ENCODE measurements at places on chromosomes 1 and 21.

DNA sequence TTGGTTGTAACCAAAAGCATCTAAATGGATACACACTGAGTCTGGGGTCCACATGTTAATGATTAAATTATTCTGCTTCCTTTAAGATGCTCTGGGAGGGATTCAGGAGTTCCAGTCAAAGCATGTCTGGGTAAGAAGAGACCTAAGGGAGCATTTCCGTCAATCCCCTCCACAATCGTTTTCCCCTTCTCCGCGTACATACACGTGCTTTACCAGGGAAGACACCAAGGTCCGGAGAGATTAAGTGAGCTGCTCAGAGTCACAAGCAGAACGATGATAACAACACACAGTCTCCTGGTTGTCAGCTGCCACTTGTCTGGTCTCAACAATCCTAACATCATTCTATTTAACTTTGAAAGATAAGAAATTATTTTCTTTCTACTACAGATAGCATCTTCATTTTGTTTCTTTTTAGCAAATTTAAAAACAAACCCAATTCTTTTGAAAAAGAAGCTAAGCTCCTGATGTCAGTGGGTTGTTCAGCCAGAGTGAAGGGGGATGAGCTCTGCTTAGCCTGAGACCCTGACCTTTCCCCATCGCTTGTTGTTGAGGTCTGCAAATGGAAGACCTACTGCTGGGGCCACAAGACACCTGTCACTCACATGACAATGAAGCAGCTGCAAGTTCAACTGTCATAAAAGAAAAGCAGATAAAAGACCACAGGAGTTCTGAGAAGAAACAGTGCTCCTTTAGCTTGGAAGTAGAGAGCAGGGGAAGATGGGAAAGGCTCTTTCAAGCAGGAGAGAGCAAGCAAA, 4.5 kb downstream of the PAFAH2 start:
- peak; percentile 36 for DNase-seq

DNA sequence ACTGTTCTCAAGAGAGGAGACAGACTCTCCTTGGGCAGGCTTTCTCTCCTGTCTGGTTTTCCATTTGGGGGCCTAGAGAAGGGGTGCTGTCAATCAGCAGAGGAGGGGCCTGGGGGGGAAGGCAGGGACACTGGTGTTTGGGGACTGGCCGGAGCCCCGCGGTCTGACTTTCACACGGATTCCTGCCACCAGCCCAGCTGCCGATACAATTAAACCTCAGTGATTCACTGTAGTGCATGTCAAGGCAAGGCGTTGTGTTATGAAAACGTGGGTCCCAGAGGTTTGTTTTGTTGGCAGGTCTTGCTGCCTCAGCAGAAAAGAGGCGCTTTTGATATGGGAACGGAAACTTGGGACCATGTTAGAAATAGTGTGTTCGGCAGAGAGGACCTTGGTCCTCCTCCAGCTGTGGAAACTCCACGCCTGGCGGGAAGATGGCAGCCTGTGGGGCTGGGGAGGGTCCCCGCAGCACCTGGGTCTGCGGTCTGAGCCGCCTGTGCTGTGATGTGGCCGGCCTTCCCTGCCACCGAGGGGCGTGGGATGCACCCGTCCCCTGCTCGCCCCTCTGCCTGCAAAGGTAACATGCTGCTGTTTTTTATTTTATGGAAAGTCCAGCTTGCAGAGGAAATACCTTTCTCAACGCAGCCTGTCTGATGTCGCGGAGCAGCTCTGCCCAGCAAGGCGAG, 47.6 kb downstream of the SPSB1 start:
- DNase-seq = no peak

- DNase-seq = peak; percentile 42
Observed at GRCh38 chr1:181676269-181676668, 193.0 kb downstream of the CACNA1E start.

GRCh38 chr1:202622388-202622787, 87.9 kb downstream of the SYT2 start:
- no peak for DNase-seq

DNA sequence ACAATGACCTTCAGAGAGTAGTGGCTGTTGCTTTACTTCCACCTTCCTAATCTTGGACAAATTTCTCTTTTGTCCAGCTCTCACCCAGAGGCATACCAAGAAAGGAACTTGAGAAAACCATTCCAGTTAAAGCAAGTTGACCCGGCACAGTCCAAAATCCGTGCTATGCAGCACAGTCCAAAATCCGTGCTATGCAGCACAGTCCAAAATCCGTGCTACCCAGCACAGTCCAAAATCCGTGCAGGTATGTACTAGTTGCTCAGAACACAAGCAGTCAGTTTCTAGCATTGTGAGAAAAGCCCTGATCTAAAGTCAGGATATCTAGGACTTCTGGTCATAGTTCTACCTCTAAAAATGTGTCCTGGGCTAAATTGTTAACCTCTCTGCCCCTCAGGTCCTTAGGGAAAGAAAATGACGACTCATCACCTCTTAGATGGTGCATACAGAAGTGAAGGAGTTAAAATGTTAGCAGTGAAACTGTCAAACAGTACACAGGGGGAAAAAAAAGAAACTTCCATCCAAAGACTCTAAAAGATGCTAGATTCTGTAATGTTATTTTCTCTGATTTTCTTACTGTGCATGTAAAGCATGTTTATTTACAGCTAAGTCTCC, 40.3 kb upstream of the ENAH start:
- DNase-seq = peak; percentile 37

DNA sequence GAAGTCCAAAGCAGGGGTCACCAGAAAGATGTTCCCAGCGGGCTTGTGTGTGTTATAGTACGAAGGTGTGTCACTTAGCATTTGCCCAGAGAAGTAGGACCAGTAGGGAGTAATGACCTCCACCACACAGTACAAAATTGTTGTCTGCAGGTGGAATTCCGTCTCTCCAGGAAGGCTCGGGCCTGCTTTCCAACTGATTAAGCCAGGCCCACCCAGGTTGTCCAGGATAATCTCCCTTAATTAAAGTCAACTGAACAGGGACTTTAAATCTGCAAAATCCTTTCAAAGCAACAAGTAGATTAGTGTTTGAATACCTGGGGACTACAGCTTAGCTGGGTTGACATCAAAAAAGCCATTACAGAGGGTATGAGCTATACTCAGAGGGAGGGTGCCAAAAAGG, 131.3 kb downstream of the BACH1 start:
- DNase-seq = no peak

GRCh38 chr1:42973799-42974198, 15.1 kb upstream of the SLC2A1 start:
- no peak for DNase-seq

GRCh38 chr1:212514056-212514614, 81.4 kb downstream of the NENF start:
- DNase-seq = peak; percentile 91

GRCh38 chr1:86194491-86195034, 38.0 kb upstream of the COL24A1 start:
- no peak for DNase-seq

DNA sequence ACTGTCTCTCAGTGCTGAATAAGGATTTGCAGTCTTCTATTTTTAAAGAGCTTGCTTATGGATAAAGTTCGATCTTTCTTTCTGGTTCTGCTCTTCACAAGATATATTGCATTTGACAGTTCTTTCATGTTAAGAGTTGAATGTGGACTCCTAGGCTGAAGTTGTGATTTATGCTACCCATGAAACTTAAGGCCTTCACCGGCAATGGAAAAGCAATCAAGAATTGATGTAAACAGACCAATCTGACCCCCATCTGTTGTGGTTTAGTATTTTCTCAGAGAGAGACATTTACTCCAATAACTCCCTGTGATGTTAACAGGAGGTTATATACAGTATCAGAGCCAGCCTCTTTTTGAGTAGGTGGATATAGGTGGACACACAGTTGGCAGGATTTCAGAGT, 165.8 kb downstream of the PAPPA2 start:
- no peak for DNase-seq

DNA sequence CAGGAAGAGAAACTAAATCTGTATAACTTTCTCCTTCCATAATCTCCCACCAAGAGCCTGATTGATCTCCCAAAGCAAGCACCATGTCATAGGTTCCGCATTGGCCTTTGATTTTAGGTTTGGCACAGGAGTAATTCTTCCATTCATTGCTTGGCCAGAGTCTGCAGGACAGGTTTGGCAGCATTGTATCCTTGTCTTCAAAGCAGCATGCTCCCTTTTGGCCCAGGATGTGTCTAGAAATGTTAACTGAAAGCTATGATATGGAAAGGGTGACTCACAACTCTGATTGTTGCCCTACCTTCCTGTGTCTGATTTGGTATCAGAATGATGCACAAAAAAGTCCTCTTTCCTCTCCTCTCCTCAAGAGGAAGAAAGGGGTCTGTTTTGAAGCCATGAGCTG, 824.3 kb upstream of the PRMT6 start:
- DNase-seq = no peak

- DNase-seq = peak; percentile 63
Observed at GRCh38 chr1:17405898-17406759, 33.3 kb downstream of the RCC2 start.

GRCh38 chr1:199936441-199936840, 91.1 kb upstream of the NR5A2 start:
- no peak for DNase-seq

DNA sequence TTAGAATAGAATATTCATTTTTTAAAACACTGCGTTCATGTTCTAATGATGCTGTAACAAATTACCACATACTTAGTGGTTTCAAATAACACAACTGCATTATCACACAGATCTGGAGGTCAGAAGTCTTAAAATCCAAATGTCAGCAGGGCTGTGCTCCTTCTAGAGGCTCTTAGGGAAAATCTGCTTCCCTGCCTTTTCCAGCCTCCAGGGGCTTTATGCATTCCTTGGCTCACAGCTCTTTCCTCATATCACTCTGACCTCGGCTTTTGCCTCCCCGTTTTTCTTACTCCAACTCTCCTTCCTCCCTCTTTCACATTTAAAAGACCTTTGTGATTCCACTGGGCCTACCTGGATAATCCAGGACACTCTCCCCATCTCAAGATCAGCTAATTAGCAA, 18.6 kb upstream of the FMN2 start:
- no peak for DNase-seq

DNA sequence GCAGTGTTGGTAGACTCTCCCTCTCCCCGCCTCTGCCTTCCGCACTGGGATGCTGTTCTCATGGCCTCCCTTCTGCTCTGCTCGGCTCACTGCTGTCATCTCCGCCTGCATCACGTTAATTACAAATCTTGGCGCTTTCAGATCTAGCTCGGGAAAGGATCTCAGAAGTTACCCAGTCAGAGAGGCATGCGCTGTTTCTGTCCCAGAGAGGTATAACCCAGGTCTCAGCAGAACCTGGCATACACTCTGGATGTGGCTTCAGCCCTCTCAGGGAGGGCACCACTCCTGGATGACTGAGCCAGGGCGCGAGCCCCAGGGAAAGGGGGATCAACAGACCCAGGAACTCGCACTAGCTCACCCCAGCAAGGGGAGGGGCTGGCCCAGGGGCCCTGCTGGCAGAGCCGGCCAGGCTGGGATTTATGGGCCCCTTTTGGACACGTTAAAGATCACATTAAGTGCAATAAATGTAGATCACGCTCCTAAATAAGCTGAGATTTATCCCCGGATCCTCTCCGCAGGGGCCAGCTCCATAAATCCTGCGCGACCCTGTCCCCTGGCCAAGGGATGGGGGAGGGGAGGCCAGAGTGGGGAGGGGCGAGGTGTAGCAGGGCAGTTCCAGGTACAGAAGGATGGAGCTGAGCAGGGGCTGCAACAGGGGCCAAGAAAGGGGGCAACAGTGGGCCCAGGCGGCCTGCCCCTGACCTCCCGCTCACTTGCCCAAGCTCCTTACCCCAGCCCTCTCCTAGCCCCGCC, 101.3 kb upstream of the ZBTB40 start:
- DNase-seq = no peak

GRCh38 chr1:159092036-159092760, 15.6 kb upstream of the AIM2 start:
- no peak for DNase-seq

- no peak for DNase-seq
Observed at GRCh38 chr1:179318491-179318890, 24.9 kb downstream of the SOAT1 start.

DNA sequence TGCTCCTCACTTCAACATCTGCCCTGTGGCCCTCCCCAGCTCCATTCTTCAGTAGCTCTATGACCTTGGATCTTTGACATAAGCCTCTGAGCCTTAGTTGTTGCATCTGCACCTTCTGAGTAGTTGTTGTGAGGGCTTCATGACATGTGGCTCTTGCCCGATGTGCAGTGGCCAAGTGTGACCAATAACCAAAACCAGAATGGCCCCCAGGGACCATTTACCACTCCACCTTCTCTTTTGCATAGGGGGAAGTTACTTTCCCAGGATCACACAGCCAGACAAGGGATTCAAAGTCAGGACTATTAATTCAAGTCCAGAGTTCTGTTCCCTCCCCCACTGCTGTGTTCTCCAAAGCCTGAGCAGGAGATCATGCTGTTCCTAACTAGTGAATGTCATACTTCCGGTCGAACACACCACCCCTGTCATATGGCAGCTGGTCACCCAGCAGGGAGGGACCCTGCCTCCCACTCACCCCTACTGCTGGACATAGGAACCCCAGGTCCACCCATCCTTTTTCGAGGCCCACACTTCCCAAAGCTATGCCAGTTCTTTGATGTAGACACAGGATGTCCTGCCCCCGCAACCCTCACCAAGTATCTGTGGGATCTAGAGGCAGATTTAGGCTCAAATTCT, 4.0 kb downstream of the FGR start:
- no peak for DNase-seq

DNA sequence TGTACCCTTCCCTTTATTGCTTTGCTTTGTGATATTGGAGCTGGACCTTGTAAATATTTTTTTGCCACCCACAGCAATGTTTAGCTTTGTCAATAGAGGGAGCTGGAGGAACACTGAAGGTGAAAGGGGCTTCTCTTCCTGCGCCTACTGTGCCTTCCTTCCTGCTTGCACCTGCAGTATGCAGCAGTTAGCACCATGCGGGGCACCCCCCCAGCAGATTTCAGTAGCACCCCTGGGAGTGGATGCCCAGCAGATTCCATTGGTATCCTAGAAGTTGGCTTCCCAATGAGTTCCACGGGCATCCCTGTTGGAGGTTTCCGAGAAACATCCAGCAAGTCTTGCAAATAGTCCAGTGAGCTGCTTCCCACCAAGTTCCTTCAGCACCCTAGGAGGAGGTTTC, 25.6 kb downstream of the S100A10 start:
- peak; percentile 84 for DNase-seq

GRCh38 chr1:219824338-219824737, 104.0 kb downstream of the SLC30A10 start:
- DNase-seq = no peak

- no peak for DNase-seq
Observed at GRCh38 chr1:15432324-15432723, 5.9 kb upstream of the CTRC start.

GRCh38 chr1:185315445-185316071, 1.5 kb downstream of the IVNS1ABP start:
- DNase-seq = peak; percentile 89

- no peak for DNase-seq
Observed at GRCh38 chr21:34988139-34988538, 61.0 kb downstream of the RUNX1 start.

Data from small intestine (tissue), 16 donors.